Choroid plexus epithelial cell (primary cell): ENCODE measurements at places on chromosomes 4 and X.

DNA sequence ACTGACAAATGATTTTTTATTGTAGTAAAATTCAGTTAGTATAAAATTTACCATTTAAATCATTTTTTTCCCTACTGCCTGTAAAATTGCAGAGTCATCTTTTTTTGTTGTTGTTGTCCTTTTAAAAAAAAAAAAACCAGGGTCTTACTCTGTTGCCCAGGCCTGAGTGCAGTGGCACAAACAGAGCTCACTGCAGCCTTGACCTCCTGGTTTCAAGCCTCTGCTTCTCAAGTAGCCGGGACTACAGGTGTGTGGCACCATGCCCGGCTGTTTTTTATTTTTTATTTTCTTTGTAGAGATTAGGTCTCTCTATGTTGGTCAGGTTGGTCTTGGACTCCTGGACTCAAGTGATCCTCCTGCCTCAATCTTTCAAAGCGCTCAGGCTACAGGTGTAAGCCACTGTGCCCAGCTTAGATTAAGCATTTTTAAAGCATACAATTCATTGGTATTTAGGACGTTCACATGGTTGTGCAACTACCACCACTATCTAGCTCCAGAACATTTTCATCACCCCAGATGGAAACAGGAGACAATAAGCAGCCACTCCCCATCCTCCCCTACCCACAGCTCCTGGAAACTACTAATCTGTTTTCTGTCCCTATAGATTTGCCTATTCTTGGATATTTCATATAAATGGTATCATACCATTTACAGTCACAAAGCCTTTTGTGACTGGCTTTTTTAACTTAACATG lies 59.7 kb upstream of the PGRMC2 start:
- peak; percentile 89 for DNase-seq

DNA sequence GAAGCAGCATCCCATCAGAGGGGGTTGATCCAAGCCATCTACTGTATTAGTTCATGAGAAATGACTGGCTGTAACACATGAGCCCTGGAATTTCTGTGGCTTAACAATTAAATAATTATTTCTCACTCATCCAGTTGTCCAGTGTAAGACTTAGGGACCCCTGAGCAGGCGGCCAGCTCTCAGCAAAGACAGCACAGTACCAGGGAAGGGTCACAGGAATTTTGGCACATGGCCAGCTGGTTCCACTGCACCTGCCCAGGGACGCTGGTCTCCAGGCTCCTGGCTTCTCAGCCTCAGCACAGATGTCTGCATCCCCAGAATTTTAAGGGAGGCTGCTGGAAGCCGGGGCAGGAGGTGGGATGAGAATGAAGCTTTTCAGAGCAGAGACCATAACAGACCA lies 93.7 kb upstream of the DHRSX start:
- no peak for DNase-seq

GRCh38 chr4:59539401-59539800 lies 1660.7 kb upstream of the ADGRL3 start:
- no peak for DNase-seq

GRCh38 chr4:8383451-8384160 lies 56.9 kb downstream of the ACOX3 start:
- peak; percentile 88 for DNase-seq

DNA sequence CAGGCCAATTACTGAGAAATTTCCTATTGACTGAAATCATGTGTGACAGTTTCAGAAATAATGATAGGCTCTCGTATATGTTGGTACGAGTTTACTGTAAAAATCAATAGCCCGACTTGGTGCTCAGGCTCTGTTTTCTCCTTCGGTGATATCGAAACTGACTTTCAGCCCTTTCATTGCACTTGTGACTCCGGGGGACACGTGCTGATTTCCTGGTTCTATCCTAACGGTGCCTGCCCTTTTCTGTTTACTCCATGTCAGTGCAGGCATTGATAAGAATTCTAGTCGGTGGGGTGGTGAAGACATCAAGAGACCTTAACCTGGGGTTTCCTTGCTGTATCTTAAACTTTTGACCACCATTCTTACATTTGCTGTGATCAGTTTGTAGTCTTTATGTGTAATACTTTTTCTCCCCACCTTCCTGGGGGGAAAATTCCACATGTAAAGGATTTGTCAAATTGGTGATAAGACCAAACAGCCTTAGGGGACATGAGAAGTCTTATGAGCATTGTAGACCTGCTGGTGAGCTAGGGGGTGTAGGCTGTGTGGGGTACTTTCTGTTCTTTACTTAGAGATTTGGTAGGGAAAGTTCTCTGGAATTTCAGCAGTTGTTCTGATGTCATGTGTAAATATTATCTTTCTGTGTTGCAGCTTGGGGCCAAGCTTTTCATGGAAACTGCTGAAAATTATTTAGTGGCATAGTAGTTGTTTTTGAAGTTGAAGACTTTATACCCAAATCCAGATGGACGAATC lies 52.7 kb downstream of the TMEM131L start:
- DNase-seq, result peak; percentile 51

DNA sequence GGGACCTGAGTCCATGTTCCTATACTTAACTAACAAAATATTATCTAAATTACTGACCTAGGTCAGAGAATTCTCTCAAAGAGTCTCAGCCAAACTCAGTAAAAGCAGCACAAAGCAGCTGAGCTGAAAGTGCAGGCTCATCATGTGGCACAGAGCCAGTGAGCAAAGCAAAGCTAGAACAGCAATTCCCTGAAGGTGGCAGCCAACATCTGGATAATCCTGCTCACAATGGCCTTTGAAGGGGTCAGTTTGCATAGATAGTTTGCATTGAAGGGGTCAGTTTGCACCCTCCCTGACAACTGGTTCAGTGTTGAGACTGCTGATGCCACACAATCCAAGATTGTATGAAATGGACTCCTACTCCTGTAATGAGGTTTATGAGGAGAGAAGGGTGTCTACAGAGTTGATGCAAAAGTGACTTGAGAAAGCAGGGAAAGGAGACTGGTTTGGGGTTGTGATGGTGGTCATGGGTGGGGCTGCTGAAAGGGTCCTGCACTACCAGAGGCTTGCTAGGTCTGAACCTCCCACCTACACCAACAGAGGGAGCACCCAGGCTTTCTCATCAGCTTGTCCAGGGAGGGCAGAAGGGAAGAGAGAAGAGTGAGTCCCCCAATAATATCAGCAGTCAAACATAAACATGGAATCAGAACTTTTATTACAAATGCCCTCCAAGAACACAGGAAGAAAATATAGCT lies 39.7 kb downstream of the TRIM61 start:
- DNase-seq, result peak; percentile 70

GRCh38 chrX:24081661-24082154 lies 27.0 kb downstream of the EIF2S3 start:
- peak; percentile 76 for DNase-seq

DNA sequence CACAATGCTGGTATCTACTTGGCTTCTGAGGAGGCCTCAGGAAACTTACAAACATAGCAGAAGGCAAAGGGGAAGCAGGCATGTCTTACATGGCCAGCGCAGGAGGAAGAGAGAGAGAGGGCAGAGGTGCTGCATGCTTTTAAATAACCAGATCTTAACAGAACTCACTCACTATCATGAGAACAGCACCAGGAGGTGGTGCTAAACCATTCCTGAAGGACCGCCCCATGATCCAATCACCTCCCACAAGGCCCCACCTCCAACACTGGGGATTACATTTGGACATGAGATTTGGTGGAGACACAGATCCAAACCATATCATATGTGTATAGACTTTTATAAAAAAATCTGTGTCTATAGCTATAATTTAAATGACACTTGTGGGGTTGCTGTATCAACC lies 48.6 kb upstream of the ERVMER34-1 start:
- DNase-seq, result peak; percentile 10

- DNase-seq, result peak; percentile 78
These were observed 175.6 kb downstream of the SNCA start for GRCh38 chr4:89661173-89661899.

DNA sequence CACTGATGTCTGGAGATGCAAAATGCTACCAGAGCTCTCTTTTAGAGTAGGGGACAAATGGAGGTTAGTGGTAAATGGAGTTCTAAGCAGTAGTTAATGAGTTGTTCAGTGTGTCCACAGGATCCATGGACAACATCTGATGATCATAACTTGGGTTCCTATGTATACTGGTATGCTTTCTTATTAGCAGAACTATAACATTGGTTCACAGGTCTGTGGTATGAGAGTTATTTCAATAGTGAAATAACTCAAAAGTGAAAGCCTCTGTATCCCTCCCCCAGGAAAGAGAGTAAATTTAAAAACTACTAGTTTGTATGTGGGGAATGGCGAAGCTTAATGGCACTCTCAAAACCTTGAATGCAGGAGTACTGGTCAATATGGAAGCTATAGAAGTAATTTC lies 363.5 kb upstream of the EMCN start:
- no peak for DNase-seq

DNA sequence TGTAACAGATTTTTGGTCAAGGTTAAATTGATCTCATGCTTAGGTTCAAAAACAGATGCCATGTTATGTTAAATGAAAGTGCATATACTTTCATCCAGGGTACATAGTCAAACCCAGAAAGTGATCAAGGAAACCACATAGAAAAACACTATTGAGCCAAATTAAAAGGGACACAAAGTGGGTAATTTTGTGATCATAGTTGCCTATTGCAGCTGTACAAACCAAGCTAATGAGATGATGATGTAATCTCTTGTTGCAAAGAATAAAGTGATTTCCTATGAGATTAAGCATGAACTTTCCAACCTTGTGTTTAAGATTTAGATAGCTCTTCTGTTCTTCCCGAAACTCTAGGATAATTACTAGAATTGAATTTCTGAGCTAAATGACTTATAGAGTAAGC lies 20.2 kb upstream of the LIMCH1 start:
- DNase-seq, result no peak

GRCh38 chr4:100540131-100540530 lies 22.3 kb upstream of the EMCN start:
- DNase-seq, result no peak

- no peak for DNase-seq
These were observed 166.4 kb upstream of the ATP6AP2 start for GRCh38 chrX:40414335-40414734.

DNA sequence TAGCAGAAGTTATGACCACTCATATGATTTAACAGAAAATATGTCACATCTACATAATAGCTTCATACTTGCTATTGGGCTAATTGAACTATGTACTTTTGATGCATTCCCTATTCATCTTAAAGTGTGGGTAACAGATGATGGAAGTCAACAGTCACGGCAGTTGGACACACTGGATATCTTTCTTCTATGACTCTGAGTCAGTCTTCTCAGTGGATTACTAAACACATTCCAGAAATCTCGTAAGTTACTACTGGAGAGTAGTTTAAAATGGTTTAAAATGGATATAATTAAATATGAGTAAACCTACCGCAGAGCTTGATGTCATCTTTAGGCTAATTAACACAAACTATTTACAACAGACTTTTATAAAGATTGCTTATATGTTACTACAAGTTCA lies 30.1 kb upstream of the CFAP299 start:
- DNase-seq, result peak; percentile 19

DNA sequence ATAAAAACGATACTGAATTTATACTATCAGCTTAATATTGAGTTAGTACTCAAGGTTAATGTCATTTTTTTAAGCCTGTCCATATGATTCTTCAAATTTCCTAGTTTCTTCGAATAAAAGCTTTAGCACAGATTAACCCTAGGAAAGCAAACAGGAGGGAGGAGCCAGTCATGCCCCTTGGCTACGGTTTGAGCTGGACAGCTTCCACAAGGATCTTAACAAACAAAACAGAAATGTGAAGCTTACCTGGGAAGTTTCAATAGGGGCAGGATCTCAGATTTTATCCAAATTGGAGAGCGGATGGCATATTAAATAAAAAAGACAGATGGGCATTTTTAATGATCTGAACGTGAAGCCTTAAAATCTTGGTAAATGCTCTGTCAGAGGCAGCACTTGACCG lies 2.3 kb downstream of the NWD2 start:
- no peak for DNase-seq

DNA sequence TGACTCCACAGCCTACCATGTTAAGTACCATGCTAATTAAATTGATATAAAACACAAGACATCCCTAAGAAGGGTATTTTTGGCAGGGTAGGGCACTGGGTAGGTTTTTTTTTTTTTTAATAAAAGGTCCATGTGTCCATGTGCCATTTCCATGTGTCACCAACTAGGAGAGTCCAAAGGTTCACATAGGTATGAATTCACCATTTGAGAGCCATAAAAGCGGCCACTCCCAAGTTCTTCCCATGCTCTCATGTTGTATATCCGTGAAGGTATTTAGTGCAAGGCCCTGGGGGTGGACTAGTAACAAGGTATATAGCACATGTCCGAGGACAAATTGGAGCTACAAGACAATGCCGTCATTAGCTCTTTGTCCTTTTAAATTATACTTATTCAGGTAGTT lies 107.3 kb downstream of the PDE5A start:
- DNase-seq, result no peak

DNA sequence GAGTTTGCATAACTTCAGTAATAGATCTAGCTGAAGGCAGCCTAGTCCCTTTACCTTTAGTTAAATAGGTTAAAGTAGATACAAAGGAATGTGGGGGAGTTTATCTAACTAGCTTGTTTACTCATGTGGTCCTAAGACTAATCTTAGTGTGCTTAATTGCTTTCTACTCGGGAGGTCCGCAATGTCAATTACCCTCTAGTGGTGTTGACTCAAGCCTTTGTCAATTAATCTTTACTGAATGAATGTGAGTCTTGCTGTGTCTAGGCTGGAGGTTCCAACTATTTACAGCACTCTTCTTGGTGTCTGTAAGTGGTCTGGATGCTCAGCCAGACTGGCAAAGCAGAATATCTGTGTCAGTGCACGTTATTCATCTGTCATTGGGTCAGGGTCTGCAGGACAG lies 17.9 kb upstream of the YTHDC1 start:
- no peak for DNase-seq

DNA sequence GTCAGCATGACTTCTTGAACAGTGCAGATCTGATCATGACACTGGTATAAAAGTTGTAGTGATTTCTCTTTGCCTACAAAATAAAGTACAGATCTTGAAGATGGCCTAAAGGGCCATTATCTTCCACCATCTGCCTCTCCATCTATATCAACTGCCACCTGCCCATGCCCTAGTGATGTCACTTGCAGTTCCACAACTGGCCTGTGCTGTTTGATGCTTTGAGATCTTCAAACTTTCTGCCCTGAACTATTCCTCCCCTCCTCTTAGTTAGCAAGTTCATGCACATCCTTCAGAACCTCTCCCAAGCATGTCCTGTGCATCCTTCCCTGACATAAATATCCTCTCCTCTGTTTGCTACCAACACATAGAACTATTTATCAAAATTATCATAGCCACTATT lies 217.0 kb downstream of the SOWAHB start:
- DNase-seq, result no peak

DNA sequence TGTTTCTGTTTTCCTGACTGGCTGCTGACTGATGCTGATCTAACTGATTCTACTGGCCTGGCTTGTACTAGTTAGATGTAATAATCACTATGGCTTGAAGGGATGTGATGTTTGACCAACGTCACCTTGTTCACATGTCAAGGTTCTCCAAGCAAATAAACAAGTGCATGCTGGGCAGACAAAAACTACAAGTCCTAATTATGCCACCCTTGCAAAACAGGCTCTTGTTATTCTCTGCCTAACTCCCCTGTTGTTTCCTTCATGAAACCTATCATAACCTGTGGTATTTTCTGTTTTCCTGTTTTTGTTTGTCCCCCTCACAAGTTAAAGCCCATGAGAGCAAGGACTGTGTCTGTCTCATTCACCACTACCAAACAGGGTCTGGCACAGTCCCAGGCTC lies 146.2 kb downstream of the DCHS2 start:
- no peak for DNase-seq

- DNase-seq, result peak; percentile 61
These were observed 20.7 kb upstream of the SLC25A31 start for GRCh38 chr4:127709456-127709855.
